Astrocyte of the spinal cord (primary cell): ENCODE measurements at places on chromosomes 7 and 10.

DNA sequence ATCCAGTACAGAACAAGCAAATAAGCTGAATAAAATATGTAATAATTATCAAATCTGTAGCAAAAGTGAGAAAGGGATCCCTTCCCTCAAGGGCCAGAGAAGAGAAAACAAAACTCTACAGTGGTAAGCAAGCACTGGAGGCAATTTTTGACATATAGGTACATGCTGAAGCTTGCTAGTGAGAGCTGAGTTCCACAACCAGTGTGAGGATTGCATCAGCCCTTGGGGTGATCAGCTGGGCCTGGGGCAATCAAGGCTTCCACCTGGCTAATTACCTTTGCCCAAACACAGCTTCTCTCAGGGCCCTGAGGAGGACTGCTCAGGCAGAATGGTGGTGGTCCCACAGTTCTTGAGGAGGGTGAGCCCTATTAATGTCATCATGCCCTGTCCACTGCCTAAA lies 134.4 kb upstream of the DLX6 start:
- DNase-seq = no peak

GRCh38 chr10:29865700-29866355 lies 193.6 kb downstream of the JCAD start:
- DNase-seq = no peak

GRCh38 chr7:47326220-47326619 lies 255.7 kb downstream of the TNS3 start:
- DNase-seq = peak; percentile 87

- DNase-seq = peak; percentile 99
Measured at GRCh38 chr7:141158561-141158960, 84.7 kb downstream of the TMEM178B start.

DNA sequence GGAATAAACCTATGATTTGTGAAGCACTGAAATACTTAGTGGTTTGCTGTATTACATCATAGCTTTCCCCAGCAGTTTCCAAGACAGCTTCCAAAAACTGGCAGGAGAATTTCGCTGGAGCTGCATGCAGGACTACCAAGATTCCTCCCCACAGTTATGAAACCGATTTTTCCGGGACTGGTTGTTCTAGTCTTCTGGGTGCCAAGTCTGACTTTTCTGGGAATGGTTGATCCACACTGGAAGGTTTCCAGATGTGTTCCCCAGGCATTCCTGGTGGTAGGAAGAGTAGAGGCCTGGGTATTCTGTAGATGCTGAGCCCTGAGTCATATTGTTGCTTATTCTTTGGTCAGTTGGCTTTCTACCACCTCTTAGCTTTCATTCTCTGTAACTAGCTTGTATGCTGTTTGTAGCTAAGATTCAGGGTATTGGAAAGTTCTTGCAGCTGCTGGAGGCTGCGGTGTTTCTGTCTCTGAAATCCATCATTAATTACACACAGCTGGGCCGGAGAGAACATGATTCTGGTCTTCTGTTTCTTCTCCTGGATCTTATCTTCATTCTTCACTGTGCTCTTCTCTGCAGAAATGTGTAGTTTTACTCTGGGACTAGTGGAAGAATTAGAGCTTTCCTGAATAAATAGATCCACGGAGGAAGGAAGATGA lies 6.3 kb downstream of the ABCC2 start:
- DNase-seq = peak; percentile 72

DNA sequence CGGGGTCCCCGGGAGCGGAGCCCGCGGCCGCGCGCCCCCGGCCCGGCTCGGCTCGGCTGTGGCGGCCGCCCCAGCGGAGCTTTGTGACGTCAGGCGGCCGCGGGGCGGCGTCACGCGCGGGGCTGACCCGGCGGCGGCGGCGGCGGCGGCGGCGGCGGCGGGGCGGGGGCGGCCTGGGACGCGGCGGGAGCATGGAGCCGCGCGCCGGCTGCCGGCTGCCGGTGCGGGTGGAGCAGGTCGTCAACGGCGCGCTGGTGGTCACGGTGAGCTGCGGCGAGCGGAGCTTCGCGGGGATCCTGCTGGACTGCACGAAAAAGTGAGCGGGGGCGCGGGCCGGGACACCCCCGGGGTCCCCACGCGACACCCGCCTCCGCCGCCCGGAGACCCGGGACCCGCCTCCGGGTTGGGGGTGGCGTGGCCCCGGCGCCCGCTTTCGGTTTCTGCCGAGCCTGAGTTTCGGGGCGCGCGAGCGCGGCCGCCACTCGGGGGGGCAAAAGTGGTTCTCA lies at the start of gene PWWP2B:
Gene PWWP2B, plus strand, starts transcription at position 165 of the 506 bp plus-strand sequence. Its CDS starts 27 bp downstream, at position 192.
- no peak for DNase-seq

DNA sequence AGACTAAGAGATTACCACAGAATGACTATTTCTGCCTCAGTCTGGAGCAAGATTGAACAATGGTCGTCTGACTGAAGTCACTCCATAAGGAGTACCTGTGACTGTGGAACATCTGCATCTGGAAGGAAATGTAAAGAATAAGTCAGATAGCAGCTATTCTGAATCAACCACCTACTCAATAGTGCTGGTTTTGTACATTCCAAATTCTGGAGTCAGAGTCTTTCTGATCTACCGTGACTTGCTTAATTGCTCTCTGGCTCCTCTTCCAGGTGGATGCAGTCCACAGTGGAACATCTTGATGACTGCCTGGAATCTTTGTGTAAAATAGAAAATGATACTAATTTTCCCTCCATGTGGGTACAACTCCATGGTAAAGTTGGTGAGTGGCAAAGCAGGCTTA lies 156.3 kb upstream of the SEMA3C start:
- DNase-seq = peak; percentile 52
